ENCODE measurements at places on chromosomes 12 and 14.
A peak's percentile ranks its signal among the peaks of the same experiment; 100 is the strongest.

GRCh38 chr12:119573086-119573485 is 20.5 kb upstream of the TMEM233 start:
- no peak for DNase-seq

DNA sequence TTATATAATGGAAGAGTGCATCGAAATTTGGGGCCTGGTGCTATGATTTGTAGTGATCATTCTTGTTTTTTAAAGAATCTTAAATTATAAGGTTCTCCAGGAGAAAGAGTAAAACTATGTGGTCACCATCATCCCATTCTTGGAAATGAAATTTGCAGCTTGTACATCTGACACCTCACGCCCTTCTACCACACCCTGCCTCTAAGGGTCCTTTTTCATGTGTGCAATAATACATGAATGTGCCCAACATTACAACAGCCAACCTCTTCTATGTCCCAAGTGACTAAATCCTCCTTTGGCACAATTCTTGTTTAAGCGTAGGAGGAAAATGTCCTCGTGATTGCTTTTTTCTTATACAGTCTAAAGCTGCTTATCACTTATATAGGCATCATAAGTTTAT is 636.5 kb upstream of the NOVA1 start:
- DNase-seq, result no peak

DNA sequence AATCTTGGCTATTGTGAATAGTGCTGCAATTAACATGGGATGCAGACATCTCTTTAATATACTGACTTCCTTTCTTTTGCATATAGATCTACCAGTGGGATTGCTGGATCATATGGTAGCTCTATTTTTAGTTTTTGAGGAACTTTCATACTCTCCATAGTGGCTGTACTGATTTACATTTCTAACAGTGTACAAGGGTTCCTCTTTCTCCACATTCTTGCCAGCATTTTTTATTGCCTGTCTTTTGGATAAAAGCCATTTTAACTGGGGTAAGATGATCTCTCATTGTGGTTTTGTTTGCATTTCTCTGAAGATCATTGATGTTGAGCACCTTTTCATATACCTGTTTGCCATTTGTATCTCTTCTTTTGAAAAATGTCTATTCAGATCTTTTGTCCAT is 8.4 kb downstream of the AMDHD1 start:
- DNase-seq, result no peak

- no peak for DNase-seq
Observed at GRCh38 chr14:105117257-105117646, 51.3 kb downstream of the JAG2 start.

- DNase-seq, result no peak
Observed at GRCh38 chr12:88546853-88547252, 33.4 kb downstream of the KITLG start.

GRCh38 chr14:48350971-48351370 is 675.6 kb upstream of the MDGA2 start:
- DNase-seq, result no peak

DNA sequence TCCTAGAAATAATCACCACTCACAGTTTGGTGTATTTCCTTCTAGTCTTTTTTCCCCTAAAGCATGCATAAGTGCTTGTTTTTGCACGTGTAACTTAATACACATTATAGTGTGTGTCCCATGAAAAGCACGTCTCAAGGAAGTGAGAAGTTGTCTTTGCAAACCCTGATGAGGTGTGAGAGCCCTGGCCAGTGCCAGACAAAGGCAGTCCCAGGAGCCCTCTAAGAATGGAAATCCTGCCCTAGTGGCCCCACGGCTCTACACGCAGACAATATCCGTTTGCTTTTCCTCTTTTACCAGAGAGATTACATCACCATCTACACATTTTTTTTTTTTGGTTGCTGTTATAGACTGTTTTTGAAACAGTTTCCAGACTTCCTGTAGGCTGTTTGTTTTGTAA is 85.5 kb upstream of the FZD10 start:
- no peak for DNase-seq

GRCh38 chr12:90940872-90941499 is 14.0 kb downstream of the CCER1 start:
- DNase-seq, result no peak

DNA sequence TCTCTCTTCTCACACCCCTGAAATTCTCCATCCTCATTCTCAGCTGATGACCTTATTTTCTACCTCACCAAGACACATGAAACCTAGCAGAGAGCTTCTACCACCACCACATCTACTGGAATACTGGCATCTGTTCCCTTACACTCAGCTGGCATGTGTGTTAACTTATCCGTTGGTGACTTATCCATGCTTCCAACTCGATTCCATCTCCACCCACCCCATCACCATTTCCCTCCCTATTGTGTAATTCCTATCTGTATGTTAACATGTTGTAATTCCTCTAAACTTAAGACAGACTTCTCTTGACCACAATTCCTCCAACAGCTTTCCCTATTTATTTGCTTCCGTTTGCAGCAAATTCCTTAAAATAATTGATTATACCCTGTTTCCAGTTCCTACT is 15.4 kb downstream of the C1S start:
- no peak for DNase-seq

GRCh38 chr14:28776482-28777266 is 10.1 kb downstream of the FOXG1 start:
- DNase-seq, result no peak

GRCh38 chr12:39287409-39287808 is 155.5 kb downstream of the KIF21A start:
- no peak for DNase-seq

- DNase-seq, result no peak
Observed at GRCh38 chr14:80049055-80049454, 162.2 kb downstream of the DIO2 start.

DNA sequence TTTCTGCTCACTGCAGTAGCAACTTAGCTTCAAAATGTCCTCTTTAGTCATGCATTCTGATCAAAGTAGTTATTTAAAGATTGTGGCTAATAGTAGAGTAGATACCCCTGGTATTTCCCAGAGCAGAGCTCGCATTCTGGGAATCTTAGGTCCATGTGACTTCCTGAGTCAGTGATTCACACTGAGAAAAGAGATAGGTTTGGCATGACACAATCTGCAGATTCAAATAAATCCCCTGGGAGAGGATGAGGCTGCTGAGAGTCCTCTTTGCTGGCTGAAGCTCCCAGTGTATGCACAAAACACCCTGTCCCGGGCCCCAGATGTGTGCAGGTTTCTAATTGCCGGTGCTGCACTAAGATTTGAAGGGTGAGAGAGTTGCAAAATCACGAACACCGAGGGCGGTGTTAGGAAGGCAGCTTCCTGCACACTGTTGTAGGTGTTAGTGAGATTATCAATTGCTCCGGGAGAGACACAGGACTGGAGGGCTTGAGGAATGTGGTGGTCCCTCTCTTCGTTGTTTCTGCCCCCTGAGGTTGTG is 233.2 kb downstream of the NRXN3 start:
- peak; percentile 75 for DNase-seq

- DNase-seq, result no peak
Observed at GRCh38 chr12:6684609-6685008, 4.6 kb downstream of the ZNF384 start.

DNA sequence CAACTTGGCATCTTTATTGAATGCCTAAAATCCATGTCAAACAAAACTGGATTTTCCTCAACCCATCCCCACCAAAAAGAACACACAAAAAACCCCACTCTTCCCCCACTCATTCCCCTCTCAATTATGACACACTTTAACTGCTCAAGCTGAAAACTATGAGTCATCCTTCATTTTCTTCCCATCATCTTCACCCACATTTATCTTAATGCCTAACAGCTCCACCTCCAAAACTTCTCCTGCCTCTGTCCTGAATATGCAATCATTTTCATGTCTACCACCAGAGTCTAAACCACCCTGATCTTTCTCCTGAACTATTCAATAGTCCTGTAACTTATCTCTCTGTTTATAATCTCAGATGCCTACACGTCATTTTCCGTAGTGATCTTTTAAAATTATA is 239.7 kb downstream of the BCAT1 start:
- no peak for DNase-seq

GRCh38 chr12:90274407-90274806 is 565.8 kb upstream of the ATP2B1 start:
- no peak for DNase-seq

- no peak for DNase-seq
Observed at GRCh38 chr12:108055141-108055540, 73.9 kb upstream of the WSCD2 start.

DNA sequence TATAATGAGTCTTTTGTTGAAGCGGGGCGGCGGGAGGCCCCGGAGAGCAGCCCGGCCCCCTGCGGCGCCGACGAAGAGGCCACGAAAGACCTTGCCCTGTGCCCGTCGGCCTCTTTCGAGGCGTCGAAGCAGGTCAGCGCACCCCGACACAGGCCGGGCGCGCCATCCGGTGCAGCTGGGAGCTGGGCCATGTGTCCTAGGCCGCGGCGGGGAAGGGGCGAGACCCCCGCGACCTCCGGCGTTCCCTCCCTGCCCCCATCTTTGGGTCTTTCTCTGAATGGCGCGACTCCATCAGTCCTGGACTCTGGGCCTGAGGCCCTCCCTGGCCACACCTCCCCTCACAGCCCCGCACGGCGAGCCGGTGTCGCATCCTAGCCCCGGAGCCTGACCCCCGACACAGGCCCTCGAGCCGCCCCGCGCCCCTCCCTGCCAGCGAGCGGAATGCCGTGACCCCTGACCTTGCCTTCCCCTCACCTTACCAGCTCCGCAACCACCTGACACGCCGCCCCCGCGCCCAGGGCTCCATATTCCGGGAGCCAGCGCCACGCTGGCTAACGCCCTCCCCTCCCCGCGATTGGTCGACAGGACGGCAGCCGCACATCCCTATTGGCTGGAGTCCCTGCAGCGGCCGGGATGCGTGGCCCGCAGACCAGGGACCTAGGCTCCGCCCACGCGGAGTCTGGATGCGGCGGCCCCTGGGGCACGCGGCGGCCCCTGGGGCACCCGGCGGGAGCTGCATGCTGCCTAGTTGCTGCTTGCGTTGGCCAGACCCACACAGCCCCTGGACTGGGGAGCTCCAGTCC is at the start of gene SLC11A2:
SLC11A2 (minus strand) TSS at position 549 of the 803 bp plus-strand sequence. CDS start 15,656 bp downstream, outside the sequence.
- peak; percentile 96 for DNase-seq

DNA sequence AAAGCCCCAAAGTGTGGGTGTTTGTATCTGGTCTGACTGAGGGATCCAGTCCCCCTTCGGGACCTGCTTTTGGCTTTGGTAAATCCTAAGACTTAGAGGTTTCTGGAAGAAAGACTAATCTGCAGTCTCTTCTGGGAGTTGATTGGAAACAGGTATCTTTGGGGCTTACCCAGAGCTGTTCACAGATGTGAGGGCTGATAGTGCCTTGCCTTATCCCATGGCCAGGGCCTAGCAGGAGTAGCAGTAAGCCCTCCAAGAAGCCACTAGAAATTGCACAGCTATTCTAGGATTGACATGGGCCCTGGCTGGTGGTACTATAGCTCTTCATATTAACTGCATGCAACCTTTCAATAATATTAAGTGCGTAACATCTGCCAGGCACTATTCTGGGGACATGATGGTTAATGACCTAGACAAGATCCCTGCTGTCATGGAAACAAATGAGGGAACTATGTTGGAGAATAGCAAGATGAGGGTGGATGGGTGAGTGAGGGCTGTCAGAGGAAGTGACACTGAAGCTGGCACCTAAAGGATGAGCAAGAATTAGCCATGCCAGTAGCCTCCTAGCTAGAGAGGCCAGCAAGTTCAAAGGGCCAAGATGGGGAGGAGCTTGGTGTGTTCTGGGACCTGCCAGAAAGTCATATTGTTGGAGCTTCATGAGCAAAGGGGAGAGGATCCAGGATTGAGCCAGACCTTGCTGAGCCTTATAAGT is 71.7 kb downstream of the CRADD start:
- no peak for DNase-seq

DNA sequence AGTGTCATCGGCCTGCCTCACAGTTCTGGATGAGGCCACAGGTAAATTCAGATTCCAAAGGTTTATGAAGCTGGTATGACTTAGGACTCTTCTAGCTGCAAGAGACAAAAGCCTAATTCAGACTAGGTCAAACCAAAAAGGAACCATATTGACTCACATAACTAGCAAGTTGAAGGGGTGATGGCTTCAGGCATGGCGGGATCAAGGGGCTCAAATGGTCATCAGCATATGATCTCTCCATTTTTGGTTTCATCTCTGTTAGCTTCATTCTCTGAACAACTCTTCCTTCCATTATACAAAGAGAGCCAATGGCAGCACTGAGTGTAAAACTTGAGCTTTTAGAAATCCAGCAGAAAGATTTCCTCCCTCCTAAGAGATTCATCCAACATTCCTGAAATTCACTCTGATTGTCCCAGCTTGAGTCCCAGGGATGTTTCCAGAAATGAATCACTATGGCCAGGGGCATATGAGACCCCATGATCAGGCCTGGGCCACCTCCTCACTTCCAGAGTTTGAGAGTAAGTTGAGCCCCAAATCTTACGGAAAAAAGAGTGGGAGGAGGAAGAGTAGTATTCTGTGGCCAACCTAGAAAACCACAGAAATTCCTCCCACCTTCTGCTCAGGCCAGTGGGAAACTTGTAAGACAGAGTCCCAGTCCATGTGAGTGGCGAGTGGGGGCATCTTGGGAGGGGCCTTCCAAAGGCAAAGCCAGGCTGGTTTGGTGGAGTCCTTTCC is 2.0 kb upstream of the MAP1LC3B2 start:
- no peak for DNase-seq

DNA sequence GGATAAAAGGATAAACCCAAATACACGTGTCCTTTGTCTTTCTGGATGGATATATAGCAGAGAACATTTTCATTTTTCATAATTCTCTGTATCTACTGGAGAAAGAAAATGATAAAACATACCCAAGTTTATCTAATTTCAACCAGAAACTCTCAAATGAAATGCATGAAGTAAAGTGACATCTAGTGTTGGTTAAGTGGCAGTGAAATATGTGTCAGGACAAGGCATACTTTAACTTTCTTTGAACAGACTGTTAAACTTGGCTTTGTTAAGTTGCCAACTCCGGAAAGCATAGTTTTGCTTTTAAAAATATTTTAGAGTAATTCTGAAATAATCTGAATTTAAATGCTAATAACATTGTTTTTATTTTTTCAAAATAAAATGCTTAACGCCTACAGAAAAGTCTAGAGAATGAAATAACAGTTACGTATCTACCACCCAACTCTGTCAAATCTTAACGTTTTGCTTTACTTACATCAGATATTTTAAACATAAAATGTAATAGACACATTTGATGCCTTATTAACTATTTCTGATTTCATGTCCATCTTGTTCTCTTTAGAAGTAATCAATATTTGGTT is 25.2 kb upstream of the NTN4 start:
- no peak for DNase-seq

DNA sequence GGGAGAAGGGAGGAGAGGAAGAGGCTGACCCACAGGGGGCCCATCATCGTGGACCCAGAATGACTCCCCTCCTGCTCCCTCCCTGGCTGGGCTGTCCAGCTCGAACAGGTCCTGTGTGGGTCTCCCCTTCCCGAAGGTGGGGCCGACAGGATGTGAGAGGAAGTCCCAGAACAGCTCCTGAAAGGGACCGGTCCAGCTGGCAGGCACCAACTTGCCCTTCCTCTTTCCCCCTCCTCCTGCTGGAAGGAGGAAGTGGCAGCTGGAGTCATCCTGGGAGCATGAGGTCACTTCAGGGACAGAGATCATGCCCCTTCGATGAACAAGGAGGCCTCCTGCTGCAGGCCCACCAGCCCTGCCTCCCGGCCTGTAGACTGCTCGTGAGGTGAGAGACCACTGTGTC is 35.0 kb upstream of the BEGAIN start:
- no peak for DNase-seq
